ENCODE measurements at places on chromosomes 13 and 19. TPM values are rescaled to one million over a fixed set of nuclear protein-coding genes. Genes with fewer than 3 reads are reported as not detected.

FAAP24 gene
- total RNA-seq = 2.7 TPM

SLC25A23 gene
- 19.2 TPM for total RNA-seq

RGS9BP gene
- total RNA-seq = 0.32 TPM

GATAD2A gene
- total RNA-seq = 51.0 TPM

WTIP gene
- total RNA-seq = 34.4 TPM

CNN1 gene
- total RNA-seq = 2.0 TPM

BLOC1S3 gene
- total RNA-seq = 7.8 TPM

ZNF135 gene
- 0.30 TPM for total RNA-seq

LPAR2 gene
- total RNA-seq = 0.30 TPM

Data from epithelial cell of umbilical artery (primary cell).